ENCODE measurements at places on chromosomes 6 and 20.
A peak's percentile ranks its signal among the peaks of the same experiment; 100 is the strongest.

- no peak for DNase-seq
Measured at GRCh38 chr6:117399924-117400323, 25.8 kb downstream of the ROS1 start.

DNA sequence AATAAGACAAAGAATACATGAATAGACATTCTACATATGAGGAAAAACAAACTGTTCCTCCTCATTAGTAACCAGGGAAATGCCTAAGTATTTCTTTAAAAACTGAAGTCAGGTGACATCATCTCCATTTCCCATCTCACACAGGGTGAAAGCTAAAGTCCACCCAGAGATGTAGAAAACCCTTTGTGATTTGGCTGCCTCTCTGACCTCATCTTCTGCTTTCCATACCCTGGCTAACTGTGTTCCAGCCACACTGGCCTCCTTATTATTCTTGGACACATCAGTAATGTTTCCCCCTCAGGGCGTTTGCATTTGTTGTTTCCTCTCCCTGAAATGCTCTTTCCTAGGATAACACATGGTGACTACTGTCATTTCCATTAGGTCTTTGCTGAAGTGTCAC, 40.4 kb downstream of the ESF1 start:
- DNase-seq = no peak

DNA sequence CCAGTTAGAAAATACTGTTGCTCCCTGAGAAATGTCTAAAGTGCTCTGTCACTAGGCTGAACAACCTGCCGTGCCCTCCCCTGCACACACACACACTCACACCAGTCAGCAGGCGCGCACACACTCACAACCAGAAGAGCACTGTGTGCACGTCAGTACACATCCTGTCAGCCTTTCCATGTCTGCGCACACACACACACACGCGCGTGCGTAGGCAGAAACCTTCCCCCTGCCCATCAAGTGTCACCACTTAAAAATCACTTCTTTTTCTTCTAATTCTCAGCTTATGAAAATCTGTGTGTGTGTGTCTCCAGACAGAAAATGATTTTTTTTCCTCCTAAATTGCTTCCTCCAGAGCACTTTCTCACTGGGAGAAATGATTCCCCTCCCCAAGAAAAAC, 100.3 kb downstream of the EDN3 start:
- DNase-seq = no peak

DNA sequence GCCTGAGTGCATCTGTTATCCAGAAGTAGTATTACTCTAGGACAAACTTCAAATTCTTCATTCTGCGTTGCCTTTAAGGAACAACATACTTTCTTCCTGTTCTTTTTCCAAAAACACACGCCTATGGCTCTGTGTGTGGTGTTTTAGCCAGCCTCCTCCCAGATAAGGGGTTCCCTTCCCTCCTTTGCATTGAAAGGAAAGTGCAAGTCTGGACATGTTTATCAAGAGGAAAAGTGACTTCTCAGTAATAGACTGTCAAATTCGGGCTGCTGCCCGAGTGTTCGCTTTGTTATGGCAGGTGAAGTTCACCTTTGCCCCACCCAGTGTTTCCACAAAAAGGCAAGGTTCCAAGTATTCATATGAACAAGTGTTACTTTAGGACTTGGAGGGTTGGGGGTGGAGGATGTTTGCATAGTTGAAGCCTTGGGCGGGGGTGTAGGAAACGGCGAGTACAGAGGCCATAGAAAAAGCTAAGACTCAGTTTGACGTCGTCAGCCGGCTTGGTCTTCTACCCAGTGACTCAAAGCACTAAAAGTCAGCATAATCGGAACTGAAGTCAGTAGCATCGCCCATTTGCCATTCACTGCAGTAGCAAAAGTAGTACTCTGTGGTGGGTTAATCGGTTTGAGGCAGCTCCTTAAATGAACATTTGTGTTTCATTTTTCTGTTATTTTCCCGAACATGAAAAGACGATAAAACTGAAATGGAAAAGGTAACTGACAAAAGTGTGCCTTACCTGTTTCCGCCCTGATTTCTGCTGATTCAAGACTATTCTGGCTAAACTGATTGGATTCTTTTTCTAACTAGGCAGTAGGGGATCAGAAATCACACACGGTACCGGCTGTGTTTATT, 12.5 kb downstream of the PRDM1 start:
- DNase-seq = peak; percentile 43

DNA sequence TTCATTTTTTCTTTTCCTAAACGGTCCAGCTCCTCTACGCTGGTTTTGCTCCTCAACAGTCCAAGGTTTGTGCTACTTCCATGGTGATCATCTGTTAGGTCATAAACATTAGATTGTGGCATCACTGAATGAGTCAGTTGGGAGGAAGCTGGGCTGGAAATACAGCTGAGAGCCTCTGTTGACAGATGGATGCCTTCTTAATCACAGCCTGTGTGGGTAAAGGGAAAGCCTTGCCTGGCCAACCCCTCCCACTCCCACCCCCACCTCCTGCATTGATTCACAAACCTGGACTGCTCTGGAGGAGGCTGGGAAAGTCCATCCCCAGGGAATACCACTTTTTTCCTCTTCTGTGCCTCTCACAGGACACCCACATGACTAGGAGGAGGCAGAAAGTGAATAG, 180.6 kb upstream of the CCN2 start:
- no peak for DNase-seq

DNA sequence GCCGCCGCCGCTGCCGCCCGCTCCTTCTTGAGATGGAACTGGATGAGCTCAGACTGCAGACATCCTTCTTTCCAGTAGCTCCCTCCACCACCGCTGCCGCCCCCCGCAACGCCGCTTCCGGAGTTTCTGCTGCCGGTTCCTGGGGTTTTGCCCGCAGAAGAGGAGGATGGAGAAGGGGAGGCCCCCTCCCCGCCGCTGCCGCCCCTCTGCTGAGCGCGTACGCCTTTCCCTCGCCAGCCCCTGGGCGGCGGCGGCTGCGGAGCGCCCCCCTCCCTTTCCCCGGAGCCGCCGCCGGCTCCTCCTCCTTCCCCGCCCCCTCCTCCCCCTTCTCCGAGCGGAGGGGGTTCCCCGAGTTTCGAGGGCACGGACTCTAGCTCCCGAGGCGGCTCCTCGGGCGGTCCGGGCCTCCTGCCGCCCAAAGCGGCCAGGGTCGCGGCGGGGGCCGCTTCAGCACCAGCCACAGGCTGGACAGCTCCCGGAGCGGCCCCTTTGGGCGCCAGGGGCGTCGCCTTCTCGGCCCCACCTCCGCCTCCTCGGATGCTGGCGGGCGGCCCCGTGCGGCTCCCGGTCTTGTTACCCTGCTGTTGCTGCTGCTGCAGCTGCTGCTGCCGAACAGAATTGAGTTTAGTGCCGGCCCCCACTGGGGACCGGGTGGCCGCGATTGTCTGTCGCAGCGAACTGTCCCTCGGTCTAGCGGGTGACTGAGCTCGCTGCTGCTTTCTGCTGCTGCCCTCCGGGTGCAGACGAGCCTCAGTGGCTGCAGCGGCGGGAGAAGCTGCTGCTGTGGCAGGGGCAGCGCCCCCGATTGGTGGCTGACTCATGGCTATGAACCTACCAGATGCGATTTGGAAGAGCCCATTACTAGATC, 3.1 kb downstream of the MTCL3 start:
- peak; percentile 45 for DNase-seq

DNA sequence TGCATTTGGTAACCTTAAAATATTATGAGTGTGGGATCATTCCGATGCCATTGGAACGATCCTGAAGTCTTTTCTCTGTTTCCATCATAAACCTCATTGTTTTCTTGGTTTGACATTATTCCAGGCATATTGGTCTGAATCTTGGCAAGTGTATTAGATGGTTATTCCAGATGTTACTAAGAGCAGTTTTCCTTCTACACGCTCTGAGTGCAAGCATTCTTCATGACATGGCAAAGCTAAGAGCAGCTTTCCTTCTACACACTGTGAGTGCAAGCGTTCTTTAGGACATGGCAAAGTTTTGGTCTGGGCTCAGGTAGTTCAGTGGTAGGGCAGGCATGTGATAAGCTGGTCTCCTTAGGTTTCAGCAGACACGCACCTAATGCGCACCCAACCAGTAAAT, 53.0 kb downstream of the SMOC2 start:
- DNase-seq = no peak

GRCh38 chr6:47698342-47698787, at the start of gene ADGRF4:
TSS of gene ADGRF4 (plus strand) at chr6:47698580. CDS start at chr6:47707246, 8,666 bp downstream.
- no peak for DNase-seq

GRCh38 chr6:104623052-104623690, 236.5 kb downstream of the HACE1 start:
- DNase-seq = no peak

DNA sequence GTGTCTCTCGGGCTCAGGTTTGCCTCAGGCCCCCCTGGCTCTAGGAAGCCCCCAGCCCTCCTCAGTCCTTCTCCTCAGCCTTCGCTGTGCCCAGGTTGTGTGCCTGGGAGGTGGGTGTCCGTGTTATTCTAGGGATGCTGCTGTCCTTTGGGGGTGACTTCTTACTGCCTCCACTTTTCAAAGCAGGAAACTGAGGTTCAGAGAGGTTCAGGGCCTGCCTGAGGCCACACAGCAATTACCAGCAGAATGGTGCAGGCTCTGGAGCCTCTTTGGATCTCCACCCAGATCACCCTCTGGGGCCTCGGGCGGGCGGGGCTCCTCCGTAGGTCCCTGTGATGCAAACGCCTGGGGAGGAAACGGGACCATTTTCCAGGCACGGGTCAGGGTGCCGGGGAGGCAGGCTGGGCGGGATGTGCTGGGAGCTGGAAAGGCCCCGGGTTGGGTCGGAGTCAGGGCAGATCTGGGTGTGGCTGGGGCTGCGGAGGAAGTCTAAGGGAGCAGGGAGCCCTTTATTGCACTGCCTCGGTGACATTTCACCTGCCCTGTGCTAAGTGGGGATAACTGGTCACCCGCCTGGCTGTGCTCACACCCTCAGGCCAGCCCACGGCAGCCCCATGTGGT, 23.2 kb downstream of the GATA5 start:
- DNase-seq = no peak

DNA sequence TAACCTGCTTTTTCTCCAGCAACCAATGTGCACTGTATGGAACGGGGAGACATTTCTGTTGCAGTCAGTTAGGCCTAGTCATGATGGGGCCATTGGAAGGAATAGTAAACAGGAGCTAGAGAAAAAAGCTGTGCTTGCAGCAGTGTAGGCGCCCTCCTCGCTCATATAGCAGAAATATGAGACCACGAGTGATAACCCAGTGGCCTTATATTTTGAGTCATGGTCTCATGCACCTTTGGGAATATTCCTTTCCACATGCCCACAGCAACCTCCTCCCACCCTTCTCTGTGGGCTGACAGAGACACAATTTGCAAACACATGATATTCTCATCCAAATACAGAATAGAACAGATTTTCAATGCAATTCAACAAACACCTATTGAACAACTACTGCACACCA, 248.9 kb upstream of the CITED2 start:
- DNase-seq = no peak

GRCh38 chr6:105474234-105474633, 71.4 kb upstream of the PREP start:
- no peak for DNase-seq

DNA sequence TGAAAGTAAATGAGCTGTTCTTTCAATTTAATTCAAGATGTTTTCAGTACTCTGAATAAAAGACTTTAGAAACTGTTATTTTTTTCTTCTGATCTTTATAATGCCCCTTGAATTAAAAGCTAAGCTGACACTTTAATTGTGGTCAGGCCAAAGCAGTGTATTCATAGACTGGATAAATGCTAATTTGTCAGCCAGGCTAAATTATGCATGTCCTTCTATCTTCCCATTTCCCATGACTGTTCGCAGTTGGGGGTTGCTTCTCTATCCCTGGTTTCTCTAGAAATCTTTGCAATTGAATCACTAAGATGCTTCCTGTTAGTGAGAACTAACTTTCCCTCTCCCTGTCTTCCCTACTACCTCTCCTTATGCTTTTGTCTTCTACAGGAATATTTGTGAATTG, 396.2 kb downstream of the RFPL4B start:
- no peak for DNase-seq

DNA sequence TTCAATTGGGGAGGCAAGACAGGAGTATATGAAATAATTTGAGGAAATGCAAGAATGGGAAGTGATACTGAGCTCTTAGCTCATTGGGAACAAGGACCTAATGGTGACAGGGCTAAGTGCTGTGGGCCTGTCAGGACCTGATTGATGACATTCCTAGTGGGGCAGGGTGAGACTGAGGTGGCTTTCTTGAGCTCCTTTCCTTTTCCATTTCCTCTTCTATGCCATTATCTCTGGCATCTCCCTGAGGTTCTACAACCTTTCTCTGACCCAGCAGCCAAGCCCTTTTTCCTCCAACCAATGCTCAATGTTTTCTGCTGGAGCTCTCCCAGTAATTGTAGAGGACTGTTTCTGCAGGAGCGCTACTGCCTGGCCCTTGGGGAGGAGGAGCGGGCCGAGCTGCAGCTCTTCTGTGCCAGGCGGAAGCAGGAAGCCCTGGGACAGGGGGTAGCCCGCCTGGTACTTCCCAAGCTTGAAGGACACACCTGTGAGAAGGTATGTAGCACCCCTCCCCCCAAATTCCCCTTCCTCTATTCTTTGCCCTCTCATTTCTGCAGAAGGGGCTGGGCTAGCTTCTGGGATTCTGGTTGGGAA, 2.8 kb upstream of the TOMM6 start:
- DNase-seq = no peak

DNA sequence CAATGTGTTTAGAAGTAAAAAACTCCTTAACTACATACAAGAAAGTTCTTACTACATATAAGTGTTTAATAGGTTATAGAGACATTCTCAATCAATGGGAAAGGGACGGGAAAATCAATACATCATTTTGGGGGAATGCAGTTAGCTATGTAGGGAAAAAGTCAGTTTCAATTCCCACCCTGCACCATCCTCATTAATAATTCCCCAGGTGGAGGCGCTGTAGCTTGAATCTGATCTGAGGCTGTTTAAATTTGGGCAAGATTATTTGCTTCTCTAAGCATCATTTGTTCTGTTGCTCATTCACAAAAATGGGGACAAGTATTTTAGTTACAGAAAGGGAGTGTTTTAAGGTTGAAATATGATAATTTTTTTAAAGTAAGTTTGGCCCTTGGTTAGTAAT, 19.1 kb downstream of the OLIG3 start:
- DNase-seq = no peak

DNA sequence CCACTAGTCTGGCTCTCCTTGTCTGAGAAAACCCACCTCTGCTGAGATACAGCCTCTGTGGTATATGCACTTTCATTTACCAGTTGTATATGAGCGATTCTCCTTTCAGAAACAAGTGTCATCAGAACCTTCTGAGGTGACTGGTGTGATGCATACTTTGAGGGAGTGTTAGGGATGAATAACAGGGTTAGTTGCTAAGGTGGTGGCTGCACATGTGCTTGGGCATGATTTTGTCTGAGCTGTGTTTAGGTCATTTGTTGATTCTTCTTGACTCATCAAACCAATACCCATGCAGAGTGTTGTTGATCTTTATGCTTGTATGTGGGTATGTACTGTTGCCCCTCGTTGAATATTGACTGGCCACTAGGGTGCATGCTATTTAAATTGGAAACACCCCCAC, 25.7 kb downstream of the DTD1 start:
- DNase-seq = no peak

- DNase-seq = no peak
Measured at GRCh38 chr6:109009962-109010704, 84.5 kb downstream of the SESN1 start.

- no peak for DNase-seq
Measured at GRCh38 chr20:58407201-58407873, 18.3 kb downstream of the VAPB start.
